ENCODE measurements at places on chromosomes 5 and 9.

GRCh38 chr9:14441976-14442651, 128.2 kb upstream of the NFIB start:
- no peak for DNase-seq

- DNase-seq: no peak
These were observed 45.4 kb downstream of the TAF11L14 start for GRCh38 chr5:17679597-17680203.

GRCh38 chr5:96337048-96337781, 95.8 kb downstream of the PCSK1 start:
- DNase-seq: no peak

GRCh38 chr5:96835791-96836191, 28.0 kb upstream of the ERAP1 start:
- DNase-seq: no peak

DNA sequence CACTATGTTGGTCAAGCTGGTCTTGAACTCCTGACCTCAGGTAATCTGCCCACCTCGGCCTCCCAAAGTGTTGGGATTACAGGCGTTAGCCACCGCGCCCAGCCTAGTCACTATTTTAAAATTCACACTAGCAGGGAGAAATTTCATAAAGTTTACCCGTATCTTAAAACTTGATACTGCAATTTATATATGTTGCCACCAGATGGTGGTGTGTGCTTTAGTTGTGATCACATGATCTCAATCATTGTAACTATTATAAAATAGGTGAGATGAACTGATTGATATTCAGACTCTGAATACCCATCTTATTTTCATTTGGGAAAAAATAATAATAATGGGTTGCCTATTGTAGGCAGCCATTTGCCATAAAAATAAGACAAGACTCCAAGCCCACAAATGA, 1330.4 kb upstream of the WWC1 start:
- DNase-seq: no peak

DNA sequence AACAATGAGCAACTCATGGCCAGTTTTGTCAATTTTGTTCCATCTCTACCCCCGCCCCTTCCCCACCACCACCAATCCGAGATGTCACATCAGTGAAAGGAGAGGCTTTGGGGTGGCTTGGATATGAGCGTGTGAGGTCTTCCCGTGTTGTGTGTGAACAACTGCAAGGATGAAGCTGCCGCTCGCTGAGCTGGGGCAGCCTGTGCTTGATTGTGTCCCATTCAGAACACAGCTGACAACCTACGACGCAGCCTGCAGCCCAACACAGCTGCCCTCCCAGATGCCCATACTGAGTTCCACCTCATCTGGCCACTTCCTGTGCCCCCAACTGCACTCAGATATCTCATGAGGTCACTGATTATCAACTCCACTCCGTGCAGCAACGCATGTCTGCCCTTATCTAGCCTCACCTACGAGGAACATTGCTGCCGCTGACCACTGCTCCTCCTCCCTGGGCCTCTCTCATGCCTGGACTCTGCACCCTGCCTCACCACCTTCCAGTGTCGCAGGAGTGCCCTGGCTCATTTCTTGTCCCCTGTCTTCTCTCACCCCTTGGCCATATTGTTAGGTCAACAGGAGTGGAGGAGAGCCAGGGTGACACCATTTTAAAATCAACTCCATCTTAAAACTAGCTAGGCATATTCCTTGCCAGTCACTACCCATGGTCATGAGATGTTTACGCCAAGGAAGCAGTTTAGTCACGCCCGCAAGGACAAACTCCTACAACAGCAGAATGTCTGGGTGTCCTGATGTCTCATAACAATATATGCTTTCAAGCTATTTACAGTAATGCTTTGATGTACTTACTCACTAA, 7.3 kb upstream of the IL4 start:
- DNase-seq: no peak

- DNase-seq: no peak
These were observed 229.8 kb downstream of the DRD1 start for GRCh38 chr5:175214152-175214551.

DNA sequence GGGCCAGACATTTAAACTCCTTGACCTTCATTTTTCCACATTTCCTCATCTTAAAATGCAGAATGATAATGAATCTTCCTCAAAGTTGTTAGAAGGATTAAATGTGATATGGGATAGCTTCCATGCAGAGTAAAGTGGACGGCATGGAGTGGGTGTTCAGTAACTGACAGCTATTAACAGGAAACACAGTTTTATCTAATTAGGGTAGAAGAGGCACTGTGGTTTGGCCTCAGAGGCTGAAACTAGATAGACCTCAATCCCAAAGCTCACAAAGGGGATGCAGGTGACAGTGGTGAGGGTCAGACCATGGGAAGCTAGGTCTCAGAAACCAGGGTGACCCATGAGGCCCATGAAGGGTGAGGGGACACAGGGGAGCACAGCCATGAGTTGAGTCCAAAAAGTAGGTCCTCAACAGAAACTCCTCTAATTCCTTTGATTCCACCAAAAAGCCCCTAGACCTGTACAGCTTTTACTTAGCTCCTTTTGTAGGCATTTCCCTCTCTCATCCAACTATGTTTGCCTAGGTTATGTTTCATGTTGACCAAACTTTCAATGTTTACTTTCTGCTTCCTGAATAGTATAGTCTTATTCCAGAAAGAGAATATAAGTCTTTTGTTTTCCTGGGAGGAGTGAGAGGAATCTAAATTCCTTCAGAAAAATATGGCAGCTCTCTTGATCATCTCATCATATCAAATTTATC, 27.9 kb upstream of the GLDC start:
- no peak for DNase-seq

GRCh38 chr5:177439518-177440053, 7.0 kb upstream of the PRR7 start:
- DNase-seq: no peak

DNA sequence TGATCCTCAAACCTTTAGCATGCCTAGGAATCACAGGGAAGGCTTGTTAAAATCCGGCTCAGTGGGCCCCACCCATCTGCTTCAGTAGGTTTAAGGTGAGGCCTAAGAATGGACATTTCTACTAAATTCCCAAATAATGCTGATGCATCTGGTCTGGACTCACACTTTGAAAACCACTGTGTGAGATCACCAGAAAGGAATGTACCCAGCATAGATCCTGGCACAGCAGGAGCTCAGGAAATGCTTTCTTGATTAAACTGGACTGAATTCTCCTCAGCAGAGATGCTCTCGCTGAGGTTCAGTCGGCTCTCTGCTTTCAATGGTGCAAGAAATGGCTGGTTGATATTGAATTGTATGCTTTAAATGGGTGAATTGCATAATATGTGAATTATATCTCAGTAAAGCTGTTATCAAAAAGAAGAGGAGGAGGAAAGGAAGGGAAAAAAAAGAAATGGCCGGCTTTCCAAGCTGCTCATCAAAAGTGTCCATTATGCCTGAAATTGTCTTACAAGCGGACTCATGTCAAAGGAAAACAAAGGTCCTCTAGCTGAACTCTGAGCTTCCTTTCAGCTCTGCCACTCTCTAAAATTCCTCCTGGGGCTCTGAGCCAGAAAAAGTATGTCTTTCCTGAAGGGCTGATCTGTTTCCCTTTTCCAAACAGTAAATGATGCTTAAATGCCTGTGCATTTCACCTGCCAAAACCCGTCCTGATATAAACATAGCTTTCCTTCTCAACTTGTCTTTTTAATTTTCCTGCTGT, 77.6 kb upstream of the SAP30L start:
- no peak for DNase-seq

- DNase-seq: no peak
These were observed 77.0 kb downstream of the ZCCHC7 start for GRCh38 chr9:37197158-37198038.

DNA sequence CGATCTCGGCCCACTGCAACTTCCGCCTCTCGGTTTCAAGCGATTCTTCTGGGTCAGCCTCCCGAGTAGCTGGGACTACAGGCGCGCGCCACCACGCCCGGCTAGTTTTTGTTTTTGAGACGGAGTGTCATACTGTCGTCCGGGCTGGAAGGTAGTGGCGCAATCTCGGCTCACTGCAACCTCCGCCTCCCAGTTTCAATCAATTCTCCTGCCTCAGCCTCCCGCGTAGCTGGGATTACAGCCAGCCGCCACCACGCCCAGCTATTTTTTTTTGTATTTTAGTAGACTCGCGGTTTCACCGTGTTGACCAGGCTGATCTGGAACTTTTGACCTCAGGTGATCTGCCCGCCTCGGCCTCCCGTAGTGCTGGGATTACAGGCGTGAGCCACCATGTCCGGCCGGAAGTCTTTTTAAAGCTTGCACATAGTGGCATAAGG, 1.2 kb downstream of the SMC5 start:
- no peak for DNase-seq

DNA sequence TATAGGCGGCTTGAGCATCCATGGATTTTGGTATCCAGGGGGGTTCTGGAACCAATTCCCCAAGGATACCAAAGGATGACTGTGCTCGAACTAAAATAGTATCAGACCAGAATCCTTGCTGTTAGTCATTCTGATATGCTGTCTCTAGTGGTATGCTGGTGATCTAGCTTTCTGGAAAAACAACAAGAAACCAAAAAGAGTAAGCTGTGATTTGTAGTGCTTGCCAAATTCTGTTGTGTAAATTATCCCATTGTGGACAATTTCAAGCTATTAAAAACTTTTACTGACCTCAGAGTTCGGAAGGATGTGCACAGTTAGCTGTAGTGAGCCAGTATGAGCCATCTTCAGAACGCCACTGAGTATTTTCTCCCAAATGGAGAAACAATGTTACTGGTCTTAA, 99.0 kb upstream of the FBN2 start:
- no peak for DNase-seq

DNA sequence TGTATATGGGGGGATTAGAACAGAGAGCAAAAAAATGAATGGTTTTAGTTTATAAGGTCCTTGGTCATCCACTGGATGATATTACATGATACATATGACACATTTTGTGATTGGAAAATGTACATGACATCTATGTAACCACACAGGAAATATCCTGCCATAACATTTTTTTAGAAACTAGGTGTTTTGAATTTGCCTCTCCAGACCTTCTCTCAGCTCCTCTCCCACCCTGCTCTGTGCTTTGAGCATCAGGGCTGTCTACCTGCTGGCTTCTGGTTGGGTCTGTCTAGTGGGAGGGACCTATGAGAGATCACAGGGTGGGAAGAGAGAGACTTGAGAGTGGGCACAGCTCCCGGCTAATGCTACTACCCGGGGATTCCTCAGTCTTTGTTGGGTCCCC, 24.4 kb downstream of the AKNA start:
- no peak for DNase-seq

- DNase-seq: no peak
These were observed 11.7 kb upstream of the DOLPP1 start for GRCh38 chr9:129068990-129069861.

DNA sequence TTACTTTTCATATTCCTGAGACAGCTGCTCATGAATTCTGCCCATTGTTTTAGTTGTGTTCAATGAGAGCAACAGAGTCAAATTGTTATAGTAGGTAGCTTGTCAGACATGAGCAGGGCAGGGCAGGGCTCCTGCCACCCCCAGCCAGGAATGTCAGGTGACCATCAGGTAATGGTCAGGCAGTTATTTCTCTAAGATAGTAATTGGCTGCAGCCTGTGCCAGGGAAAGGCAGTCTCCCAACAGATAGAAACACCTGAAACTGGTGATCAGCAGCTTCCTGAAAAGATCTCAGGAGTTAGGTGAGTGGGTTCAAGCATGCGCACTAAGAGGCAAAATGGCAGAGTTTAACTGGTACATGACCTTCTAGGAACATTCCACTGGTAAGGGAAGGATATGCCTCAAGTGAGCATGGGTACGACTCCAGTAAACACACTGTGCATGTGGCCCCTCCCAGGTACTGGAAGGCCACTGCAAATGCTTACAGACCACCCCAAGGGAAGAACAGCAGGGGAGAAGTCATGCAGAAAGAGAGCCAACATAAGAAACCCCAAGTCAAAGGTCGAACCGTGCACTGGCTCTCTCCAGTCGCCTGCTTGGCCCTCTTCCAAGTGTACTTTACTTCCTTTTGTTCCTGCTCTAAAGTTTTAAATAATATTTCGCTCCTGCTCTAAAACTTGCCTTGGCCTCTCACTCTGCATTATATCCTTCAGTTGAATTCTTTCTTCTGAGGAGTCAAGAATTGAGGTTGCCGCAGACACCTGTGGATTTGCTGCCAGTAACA, 25.1 kb downstream of the CARTPT start:
- DNase-seq: no peak

DNA sequence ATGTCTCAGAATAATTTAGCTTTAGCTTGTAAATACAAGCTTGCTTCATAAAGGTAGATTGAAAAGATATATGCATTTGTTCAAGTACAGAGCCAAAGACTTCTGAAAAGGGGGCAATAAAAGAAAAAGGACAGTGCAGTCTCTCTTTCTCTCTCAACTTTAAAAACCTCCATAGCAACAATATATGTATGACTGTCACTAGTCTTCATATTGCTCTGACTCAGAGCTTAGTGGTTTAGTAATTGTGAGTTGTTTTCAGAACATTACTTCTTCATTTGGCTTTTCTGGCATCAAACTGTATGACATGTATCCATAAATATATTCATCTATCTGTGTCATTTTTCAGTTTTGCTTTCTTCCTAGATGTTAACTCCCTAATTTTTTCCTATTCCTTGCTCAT, 194.6 kb upstream of the KIF2A start:
- DNase-seq: no peak

GRCh38 chr5:54171645-54172384, 138.6 kb downstream of the ARL15 start:
- no peak for DNase-seq

GRCh38 chr5:133847886-133848285, 120.5 kb downstream of the C5orf15 start:
- no peak for DNase-seq

- DNase-seq: peak; percentile 47
These were observed 13.4 kb downstream of the SLC44A1 start for GRCh38 chr9:105257809-105258208.

GRCh38 chr5:41252036-41252435, 38.7 kb upstream of the C6 start:
- DNase-seq: no peak

GRCh38 chr9:1647776-1648175, 367.4 kb upstream of the SMARCA2 start:
- DNase-seq: no peak

GRCh38 chr5:9462109-9462508, 83.8 kb downstream of the SEMA5A start:
- DNase-seq: no peak

DNA sequence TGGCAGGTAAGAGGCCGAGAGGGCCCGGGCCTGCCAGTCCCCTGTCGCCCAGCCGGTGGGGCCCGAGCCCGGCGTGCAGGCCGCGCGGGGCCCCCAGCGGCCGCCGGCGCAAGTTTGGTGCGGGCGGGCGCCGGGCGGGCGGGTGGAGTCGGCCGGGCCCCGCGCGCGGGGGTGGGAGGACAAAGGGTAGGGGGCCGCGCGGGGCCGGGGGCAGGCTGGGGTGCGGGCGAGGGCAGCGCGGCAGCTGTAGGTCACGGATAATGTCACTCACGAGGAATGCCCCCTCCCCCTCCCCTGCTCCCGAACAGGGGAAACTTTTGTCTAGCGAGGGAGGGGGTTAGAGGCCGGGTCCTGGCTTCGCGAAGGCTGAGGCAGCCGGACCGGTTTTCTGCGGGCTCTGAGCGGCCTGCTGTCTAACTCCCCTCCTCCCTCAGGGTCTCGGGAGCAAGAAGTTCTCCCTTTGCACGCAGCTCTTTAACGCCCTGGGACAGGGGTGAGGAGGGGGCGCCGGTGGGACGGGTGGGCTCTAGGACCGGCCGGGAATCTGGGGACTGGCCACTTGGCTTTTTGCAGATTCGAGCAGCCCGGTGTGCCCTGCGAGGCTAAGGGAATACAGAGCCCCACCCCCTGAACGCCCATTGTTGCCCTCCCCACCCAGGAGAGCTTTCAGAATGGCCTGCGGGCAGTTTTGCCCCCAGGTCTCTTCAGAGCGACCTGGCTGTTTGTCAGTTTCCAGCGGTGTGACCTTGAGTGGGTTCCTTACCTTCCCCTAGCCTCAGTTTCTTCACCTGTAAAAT, 21.3 kb upstream of the NDST1 start:
- DNase-seq: no peak

- no peak for DNase-seq
These were observed 685.3 kb upstream of the EDIL3 start for GRCh38 chr5:85069659-85070640.

Data from NCI-H1417 treated with DMSO at 0.1 percent for 48 hours (cell line).